Foreskin keratinocyte (primary cell): ENCODE measurements at places on chromosomes 5 and 9. TPM values are rescaled to one million over a fixed set of nuclear protein-coding genes. Genes with fewer than 3 reads are reported as not detected.

GRCh38 chr9:852539-852938 is 11.0 kb downstream of the DMRT1 start:
- DNase-seq = no peak

DNA sequence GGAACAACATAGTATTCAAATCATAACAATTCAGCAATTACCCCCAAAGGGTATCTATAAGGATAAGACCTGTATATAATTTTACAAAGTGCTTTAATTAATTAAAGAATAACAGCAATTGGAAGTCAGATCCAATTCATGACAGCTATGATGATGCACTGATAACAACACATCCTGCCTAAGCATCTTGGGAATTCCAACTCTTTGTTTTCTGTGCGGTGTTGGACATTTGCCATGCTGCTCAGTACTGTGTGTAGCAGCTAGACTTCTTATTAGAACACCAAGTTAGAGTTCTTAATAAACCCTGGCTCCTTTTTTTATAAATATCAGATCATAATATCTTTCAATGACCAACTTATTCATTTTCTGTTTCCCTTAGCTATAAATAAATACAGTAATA is 209.0 kb downstream of the SEC61B start:
- peak; percentile 36 for DNase-seq

- no peak for DNase-seq
Measured at GRCh38 chr9:98615633-98616032, 93.1 kb downstream of the GABBR2 start.

DNA sequence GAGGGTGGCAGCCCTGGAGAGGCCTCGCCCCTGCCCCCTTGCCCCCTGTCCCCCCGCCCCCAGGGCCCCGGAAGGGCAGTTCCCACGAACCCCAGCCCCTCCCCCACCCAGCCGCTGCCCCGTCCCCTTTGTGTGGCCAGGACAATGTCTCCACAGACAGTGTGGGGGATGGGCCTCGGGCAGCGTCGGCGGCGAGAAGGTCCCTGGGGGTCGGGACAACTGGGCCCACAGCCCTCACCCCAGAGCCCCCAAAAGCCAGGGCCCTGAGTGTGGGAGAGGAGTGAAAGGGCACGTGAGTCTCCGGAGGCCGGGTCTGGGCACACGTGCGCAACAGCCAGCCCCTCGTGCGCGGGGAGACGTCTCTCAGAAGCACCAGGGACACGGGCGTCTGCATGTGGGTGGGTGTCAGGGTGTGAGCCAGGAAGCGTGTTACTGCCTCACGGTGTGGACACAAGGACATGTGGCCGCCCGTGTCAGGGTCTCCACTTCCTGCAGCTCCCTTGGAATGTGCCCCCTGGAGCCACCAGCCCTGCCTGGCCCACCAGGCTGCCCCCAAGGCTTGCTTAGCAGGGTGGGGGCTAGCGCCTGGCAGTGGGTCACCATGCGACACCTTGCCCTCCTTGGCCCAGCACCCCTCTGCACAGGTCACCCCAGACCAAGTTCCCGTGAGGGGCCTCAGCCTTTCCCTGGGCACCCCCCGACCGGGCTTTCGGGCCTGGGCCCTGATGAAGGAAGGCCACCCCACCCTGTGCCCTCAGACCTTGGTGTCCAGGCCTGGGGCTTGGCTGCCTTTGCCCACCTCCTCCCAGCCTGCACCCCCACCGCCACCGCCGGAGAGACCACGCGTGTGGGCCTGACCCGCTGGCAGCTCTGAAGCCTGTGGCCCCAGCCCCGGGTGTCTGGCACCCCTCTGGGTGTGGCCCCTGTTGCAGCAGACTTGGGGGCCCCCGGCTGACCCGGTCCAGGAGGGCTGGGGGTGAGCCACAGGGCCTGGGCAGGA is 12.8 kb upstream of the NRARP start:
- no peak for DNase-seq

- no peak for DNase-seq
Measured at GRCh38 chr5:123215929-123216702, 127.1 kb downstream of the PRDM6 start.

- DNase-seq = no peak
Measured at GRCh38 chr5:20656262-20656661, 668.3 kb upstream of the CDH18 start.

DNA sequence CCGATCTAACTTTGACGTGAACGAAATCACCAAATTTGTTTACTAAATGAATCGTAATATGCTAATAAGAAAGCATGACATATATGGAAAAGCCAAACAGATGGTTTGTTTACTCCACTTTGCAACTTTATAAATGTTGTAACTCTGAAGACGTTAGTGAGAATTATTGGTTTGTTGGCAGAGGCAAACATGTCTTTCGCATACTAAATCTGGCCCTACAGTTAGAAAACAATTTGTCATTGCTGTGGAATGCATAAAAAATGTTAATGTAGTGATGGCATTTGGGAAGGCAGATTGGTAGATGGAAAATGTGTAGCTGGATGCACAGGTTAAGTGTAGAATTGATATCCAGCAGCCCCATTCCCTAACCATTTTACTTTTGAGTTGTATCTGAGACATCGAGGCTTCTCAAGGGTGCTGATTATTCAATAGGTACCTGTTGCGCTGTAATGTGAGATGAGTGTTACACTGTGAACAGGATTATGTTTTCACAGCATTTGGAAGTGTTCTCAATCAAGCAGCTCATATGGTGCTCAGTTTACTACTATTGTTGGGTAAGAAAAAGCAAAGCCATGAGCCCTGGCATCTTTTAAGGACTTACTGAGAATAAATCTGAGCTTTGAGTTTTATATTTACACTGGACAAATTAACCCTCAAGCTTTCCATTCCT is 444.8 kb downstream of the BNC2 start:
- peak; percentile 75 for DNase-seq

DNA sequence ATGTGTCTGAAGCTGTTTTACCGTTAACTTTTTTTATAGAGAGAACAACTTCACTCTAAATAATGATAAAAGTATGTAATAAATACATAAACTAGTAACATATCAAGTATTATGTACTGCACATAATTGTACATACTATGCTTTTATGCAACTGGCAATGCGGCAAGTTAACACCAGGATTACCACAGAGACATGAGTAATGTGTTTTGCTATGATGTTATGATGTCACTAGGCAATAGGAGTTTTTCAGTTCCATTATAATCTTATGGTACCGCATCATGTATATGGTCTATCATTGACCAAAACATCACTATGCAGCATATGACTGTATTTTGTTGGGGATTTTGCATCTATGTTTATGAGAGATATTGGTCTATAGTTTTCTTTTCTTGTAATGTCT is 326.4 kb upstream of the TARS1 start:
- DNase-seq = no peak

GRCh38 chr9:111662576-111663300 is 1.3 kb downstream of the GNG10 start:
- DNase-seq = no peak

- peak; percentile 44 for DNase-seq
Measured at GRCh38 chr9:70901746-70902145, 219.7 kb downstream of the TRPM3 start.

DNA sequence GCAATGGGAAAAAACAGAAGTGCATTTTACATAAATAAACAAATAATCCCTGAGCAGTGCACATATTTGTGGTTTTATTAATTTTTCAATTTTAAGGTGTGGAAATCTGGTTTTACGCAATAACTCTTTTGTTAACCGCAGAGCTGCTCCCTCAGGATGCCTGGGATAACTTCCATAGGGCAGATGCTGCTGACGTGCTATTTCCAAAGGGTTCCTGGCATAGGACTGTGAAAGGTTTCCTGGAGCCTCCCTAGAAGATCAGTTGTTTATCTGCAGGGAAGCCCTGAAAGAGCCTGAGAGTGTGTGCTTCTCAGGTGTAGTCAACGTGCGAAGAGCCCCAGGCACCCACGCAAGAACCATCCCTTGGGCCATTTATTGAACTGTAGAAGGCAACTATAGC is 443.5 kb downstream of the PLK2 start:
- DNase-seq = peak; percentile 19

DNA sequence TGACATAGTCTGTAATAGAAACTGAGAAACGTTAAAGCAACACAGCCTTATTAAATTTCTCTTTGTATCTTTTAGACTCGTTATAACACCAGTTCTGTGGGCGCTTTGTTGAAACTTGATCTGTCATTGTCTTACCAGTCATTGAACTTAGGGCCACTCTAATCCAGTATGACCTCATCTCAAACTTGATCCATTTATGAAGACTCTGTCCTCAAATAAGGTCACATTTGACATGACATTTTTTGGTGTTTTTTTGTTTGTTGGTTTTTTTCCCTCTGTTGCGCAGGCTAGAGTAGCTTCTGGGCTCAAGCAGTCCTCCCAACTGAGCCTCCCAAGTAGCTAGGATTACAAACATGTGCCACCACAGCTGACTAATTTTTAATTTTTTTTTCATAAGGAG is 5.9 kb downstream of the APC start:
- no peak for DNase-seq

- DNase-seq = no peak
Measured at GRCh38 chr9:133763272-133764183, 25.4 kb upstream of the SARDH start.

DNA sequence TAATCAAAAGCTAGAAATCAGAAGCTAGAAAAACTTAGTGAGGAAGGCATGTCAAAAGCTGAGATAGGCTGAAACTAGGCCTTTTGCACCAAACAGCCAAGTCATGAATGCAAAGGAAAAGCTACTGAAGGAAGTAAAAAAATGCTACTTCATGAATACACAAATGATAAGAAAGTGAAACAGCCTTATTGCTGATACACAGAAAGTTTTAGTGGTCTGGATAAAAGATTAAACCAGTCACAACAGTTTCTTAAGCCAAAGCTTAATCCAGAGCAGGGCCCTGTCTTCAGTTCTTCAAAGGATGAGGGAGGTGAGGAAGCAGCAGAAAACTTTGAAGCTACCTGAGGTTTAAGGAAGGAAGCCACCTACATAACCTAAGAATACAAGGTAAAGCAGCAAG is 102.5 kb upstream of the SH3GL2 start:
- no peak for DNase-seq

- DNase-seq = no peak
Measured at GRCh38 chr5:103362211-103362610, 103.6 kb downstream of the MACIR start.

DNA sequence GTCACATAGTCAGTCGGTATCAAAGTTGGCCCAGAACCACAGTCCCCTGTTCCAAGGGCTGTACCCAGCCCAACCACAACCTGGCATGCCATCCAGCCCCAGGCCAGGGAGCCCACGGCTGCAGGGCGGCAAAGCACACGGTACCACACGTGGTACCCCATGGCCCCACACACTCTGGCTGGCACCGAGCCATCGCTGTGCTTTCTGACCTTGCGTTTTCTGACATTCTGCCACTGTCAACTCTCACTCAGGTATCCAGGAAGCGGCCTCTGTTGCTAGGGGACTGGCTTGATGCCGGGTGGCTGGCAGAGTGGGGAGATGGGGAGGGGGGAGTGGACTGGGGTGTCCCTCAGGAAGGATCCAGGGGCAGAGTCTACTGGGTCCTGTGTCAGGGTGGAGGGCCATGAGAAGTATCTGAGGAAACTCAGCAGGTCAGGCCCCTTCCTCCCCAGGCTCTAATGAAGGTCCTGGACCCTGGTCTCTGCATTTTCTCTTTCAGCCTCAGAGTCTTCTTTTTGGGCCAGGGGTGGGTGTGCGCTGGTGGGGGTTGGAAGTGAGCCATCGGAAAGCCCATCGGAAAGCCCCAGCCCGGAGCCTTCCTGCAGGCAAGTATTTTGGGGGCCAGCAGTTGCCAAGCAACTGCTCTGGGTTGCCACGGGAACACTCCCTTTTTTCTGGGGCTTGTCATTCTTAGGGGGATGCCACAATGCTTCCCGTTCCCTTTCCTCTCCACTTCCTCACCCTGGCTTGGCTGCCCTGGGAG is 21.0 kb upstream of the RALGDS start:
- DNase-seq = no peak

- DNase-seq = no peak
Measured at GRCh38 chr5:131536850-131537448, 98.1 kb downstream of the RAPGEF6 start.

DNA sequence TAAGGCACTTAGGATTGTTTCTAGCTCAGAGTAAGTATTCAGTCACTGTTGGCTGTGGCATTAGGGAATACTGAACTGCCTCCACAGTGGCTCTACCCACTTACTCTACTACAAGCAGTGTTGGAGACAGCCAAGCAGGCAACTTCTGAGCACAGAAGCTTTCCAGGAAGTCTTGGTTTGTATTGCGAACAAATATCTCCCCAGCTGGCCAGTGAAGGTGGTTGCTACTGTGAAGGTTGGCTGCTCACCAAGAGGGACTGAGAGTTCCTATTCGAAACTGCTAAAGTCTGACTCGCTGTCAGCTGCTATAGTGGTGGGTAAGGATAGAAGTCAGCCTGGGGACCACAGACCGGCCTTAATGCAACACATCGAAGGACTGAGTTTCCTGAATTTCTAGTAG is 319.1 kb downstream of the KIF4B start:
- DNase-seq = no peak

DNA sequence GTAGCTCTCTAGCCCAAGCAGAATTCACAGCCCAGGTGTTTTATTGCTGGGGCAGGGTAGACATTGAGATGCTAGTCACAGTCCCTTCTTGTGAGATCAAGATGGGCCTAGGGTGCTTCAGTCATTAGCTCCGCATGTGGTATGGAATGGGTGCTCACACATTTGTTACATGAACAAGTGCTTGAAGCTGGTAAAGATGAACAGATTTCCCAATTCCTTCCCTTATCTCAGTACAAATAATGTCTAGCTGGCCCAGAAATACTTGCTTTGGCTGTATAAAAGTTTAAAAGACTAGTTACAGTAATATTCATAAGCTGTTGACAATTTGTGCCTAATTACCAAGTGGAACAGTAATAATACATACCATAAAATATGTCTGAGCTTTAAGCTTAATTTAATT is 143.4 kb upstream of the DHFR start:
- no peak for DNase-seq

- DNase-seq = no peak
Measured at GRCh38 chr9:76588316-76588715, 129.3 kb downstream of the GCNT1 start.

BNC2 gene
- 0.20 and 0.27 TPM in 2 replicates for polyA plus RNA-seq

SMIM32 gene
- not detected in 2 replicates for polyA plus RNA-seq

EPB41L4A gene
- polyA plus RNA-seq = 0.88 and 2.6 TPM in 2 replicates

NRG2 gene
- 0.20 and 0.29 TPM in 2 replicates for polyA plus RNA-seq

SPINK6 gene
- polyA plus RNA-seq = 1.8 and 2.5 TPM in 2 replicates

FAM240B gene
- not detected in 2 replicates for polyA plus RNA-seq

IFNA4 gene
- not detected in 2 replicates for polyA plus RNA-seq

TRIP13 gene
- polyA plus RNA-seq = 27.7 and 37.9 TPM in 2 replicates

SLC6A18 gene
- polyA plus RNA-seq = not detected in 2 replicates

PLEKHG4B gene
- not detected in 2 replicates for polyA plus RNA-seq

OCLN gene
- 0.73 and 0.78 TPM in 2 replicates for polyA plus RNA-seq

GRIN1 gene
- 0.08 and 0.28 TPM in 2 replicates for polyA plus RNA-seq

VAV2 gene
- polyA plus RNA-seq = 19.4 and 24.1 TPM in 2 replicates

S100Z gene
- not detected in 2 replicates for polyA plus RNA-seq
